ENCODE measurements at places on chromosomes 4 and X.

- DNase-seq, result no peak
Measured at GRCh38 chr4:43587758-43588157, 695.2 kb downstream of the GRXCR1 start.

- no peak for DNase-seq
Measured at GRCh38 chrX:48854898-48855297, 19.5 kb upstream of the PCSK1N start.

DNA sequence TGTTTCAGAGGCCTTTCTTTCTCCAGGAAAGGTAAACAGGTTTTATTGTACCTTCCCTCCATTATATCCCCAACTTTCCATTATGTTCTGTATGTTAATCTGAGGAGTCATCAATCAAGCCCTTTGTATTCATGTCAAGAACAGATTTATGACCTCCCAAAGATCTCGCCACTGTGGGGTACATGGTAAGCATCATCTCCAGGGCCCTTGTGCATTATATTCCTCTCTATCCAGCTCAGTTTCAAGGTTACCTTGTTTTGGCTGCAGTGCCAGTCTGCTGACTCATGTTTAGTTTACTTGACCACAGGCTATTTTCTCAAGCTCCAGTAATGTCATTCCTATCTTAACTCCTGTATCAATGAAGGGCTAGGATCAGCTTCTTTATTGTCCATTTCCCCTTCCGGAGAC lies 125.1 kb upstream of the FRMPD4 start:
- no peak for DNase-seq

DNA sequence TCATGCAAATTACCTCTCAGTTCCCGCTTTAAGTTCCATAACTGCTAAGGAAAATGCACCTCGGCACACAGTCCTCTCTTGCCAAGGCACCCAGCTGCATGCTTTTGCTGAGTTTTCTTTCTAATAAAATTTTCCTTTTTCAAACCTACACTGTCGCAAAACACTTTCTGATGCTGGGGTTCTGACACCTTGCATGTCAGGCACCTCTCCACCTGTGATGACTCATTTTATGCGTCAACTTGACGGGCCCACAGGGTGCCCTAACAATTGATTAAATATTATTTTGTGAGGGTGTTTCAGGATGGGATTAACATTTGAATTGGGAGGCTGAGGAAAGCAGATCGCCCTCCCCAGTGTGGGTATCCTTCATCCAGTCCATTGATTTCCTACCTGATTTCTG lies 291.0 kb upstream of the STS start:
- DNase-seq, result no peak

DNA sequence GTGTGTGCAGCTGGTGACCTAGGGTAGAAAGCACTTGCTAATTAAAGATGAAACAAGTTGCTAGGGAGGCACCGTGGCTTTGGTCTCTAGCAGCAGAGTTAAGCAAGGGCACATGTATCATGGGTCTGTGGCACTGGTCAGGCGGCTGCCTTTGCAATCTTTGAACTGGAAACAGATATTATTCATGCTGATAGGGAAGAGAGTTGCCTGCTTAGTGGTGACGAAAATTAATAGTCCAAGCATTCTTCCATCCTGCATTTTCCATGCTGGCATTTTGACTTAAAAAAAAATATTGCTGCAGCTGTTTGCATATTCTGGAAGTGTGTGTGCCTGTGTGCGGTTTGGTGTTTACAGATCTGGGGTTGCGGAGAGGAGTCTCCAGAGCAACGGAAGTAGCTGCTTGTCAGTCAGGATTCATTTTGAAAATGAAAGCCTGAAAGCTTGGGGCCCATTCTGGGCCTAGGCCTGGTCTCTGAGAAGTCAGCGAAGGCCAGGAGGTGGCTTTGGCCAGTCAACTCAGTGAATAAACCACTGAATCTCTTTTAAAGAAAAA lies 2.3 kb upstream of the SOWAHD start:
- DNase-seq, result no peak

- DNase-seq, result no peak
Measured at GRCh38 chrX:105307762-105308161, 87.3 kb upstream of the TEX13A start.

DNA sequence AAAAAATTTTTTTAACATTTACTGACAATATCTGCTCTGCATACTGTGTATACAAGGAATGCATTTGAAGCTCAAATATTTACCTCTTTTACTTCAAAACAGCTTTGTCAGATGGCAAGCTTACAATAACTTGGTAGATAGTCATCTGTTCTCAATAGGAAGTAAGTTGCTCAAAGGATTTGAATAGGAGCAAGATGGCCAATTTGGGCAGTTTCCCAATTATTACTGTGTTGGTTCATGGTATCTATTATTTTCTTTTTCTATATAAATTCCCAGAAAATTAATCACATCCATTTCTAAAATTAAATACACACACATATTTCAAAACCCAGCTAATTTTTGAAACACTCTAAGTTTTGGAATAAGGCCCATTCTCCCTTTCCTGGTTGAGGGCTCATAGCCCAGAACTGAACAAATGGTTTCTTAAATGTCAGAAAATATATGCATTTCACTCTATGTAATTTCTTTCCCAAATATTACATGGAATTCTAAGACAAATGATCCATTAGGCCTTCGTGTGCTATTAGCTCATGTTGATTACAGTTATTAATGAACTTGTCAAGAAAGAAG lies 60.2 kb upstream of the BLTP1 start:
- no peak for DNase-seq

DNA sequence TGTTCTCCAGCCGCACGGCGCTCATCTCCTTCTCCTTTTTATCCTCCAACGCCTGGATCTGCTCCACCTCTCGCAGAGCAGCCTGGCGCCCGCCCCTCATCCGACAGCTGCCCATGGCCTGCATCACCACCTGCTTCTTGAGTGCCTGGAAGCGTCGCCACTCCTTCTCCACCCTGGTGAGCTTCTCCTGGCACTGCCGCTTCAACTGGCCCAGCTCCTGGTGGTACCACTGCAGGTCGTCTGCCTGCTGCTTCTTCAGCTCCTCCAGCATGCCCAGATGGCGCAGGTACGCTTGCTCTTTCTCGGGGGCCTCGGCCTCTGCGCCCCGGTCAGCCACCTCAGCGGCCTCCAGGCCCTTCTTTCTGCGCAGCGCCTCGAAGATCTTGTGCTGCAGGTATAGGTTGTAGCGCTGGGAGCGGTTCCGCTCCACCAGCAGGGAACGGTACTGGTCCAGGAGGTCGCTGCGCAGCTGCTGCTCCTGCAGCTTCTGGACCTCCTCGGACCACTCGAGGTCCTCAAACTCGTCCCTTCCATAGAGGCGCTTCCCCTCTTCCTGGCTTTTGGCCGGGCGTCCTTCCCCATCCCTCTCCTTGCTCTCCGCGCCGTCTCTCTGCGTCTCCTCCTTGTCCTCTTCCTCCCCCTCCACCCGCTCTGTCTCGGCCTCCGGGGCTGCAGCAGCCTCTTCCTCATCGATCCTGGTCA lies 1.2 kb upstream of the TADA2B start:
- DNase-seq, result no peak

- no peak for DNase-seq
Measured at GRCh38 chr4:39889226-39889625, 88.5 kb downstream of the PDS5A start.

DNA sequence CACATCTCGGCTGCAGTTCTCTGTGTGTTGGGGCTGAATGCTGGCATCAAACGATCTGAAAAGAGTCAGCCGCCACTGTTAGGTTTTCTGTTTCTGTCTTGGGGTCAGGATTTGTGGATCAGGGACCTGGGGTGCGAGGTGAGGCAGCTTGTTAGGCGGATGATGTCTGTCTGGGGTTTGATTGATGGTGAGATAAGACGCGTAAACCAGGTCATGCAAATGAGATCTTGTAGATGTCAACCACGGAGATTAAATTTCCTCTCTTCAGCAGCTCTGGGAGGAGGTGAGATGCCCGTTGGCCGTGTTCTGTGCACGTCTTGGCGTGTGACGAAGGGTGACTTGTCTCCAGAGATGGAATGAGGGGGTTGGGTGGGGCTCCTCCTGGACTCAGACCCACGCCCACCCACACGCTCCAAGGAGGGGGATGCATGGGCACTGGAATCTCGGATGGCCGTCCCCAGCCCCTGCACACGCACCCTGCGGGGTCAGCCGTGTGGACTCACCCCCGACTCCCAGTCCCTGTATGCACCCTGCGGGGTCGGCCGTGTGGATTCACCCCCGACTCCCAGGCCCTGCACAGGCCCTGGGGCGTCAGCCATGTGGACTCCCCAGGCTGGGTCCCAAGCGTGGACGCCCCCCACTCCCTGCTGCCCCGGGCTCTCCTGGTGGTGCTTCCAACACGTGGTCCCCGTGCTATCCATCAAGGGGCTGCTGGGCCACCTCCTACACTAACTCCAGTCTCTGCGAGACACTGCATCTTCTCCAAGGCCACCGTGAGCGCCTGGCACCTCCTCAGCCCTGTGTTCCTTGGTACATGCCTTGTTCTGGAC lies 16.0 kb upstream of the UVSSA start:
- DNase-seq, result no peak

GRCh38 chr4:38621831-38622230 lies 42.2 kb upstream of the KLF3 start:
- no peak for DNase-seq

DNA sequence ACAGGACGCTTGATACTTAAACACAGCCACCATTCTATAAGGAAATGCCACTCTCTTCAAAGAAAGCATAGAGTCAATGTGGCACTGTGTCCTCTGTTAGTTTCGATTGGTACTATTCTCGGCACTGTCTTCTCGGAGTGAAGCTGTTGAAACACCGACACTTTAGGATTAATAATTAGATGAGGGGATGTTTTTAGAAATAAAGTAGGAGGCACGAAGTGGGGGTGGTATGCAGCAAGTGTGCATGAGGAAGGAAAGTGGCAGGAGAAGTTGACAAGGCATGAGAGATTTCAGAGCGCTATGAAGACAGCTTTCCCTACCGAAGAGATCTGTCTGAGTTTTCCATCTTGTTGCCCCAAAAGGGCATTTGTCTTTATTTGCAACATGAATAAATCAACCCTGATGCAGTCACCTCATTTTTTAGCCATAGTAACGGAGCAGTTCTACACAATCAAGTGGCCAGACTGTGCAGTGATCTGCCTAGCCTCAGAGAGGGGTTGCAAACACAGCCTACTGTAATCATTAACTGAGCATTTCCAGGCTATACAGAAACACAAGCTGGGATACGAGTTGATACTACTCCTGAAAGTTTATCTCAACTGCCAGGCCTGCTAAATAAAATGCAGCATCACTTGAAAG lies 8.3 kb downstream of the GPRIN3 start:
- DNase-seq, result no peak

DNA sequence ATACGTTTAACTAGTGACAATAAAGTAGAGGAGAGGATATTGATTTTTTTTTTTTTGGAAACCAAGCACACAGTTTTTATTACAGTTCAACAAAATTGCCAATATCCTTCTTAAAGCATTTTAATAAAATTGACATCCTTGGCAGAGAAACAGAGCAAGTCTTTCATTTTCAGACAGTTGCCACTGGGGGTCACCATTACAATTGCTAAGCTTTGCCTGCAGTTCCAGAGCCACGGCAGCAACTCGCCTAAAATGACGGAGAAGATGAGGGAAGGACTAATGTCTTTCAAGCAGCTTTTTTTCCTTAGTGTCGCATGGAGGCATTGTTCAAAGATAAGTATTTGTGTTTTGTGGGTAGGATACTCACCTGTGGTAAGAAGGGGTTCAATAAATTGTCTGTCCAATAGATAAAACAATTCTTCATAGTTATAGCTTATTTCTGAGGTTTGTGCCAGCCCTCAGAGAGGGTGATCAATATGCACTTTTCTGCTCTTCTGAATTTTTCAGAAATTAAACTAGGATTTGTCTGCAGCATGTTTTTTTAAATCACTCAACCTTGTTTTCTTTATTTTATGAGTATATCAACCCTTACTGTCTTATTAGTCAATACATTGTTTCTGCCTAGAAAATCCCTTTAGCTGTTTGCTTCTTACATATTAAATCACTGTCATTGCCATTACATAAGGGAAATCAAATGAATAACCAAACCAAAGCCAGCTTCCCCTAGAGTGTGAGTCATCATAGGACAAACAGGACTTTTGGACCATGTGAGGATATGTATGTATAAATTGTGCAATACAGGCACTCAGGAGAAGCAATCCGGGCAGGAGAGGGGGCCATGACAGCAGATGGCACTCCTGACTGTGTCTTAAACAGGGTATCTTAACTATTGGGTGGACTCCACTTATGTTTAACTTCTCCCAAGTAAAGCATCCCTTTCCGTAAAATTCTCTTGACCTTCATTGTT lies 508.1 kb upstream of the ARX start:
- no peak for DNase-seq

- no peak for DNase-seq
Measured at GRCh38 chr4:37762991-37763368, 63.5 kb upstream of the PGM2 start.

DNA sequence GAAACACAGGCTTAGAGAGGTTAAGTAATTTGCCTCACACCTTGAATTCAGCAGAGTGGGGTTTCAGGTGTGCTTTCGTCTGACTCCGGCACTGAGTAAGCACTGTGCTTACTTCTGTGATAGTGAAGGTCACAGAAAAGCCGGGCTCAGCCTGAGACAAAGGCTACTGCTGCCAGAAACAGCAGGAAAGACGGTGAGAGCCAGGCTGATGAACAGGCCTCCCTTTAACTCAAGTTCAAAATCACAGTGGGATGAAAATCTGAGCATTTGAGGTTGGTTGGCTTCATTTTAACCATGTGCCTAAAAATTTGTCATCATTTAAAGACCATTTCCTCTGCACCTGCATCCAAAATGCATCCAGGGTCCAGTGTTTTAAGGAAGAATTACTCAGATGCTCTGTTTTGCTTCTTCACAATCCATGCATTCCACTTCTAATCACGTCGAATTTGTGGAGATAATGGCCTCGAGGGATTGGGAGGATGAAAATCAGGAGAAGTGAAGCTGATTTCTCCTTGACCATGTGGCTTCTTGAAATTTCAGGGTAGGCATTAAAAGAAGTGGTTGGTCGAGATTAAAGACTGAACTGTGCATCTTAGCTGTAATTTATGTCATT lies 121.2 kb upstream of the LNX1 start:
- no peak for DNase-seq

GRCh38 chr4:124330045-124330444 lies 382.5 kb downstream of the ANKRD50 start:
- no peak for DNase-seq

GRCh38 chr4:186260117-186260503 lies 5.9 kb upstream of the F11 start:
- DNase-seq, result no peak

GRCh38 chr4:127631420-127631819 lies 1.3 kb upstream of the INTU start:
- DNase-seq, result no peak

DNA sequence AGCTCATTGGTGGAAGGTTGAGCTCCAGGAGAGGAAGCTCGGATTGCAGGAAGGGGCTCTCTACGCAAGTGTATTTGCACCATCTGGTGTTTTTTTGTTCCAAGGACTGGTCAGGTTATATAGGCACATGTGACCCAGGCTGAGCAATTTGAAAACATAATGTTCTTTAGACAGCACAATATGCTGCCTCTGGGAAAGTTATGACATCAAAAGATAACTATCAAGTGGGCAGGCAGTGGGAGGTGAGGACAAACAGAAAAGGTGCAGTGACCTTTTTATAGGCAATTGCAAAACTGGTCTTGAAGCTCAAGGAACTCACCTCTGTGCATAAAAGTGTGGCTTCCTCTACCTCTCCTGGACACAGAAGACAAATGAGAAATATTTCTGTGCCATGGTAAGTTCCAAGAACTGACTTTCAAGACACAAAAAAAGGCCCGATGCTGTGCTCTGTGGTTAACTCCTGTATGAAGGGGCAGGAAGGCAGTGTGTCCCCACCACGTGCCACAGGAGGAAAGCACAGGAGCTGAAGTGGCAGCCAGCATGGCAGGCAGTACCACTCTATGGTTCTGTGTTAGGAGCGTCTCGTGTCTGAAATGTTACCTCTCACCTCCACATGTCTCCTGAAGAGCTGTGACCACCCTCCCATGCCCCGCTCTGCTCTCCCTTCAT lies 128.6 kb downstream of the SHROOM3 start:
- no peak for DNase-seq
